ENCODE measurements at places on chromosomes 4 and X. TPM values are rescaled to one million over a fixed set of nuclear protein-coding genes. Genes with fewer than 3 reads are reported as not detected.

- DNase-seq, result no peak
These were observed 7.2 kb upstream of the THOC2 start for GRCh38 chrX:123740006-123740405.

- DNase-seq, result no peak
These were observed 136.2 kb downstream of the CDS1 start for GRCh38 chr4:84719115-84719514.

- DNase-seq, result no peak
These were observed 64.8 kb downstream of the HPGD start for GRCh38 chr4:174457468-174457867.

NAT8L gene
- total RNA-seq, result 0.40 TPM

DNA sequence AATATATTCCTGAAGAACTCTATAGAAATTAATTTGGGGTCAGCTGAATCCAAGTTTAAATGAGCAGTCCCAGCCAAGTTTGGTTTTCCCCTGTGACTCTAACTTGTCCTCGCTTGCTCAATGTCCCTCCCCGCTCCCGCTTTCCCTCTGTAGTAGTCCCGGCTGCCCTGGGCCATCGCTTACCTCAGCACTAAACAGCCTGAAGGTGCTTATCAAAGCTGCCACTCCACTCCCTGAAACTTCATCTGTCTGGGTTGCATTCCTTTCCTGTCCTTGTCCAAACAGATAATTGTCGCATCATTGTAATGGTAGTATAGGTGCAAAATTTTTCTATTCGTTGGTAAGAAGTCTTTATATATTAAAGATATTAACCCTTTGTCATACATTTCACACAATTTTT lies 12.8 kb downstream of the SLC25A43 start:
- no peak for DNase-seq
